ENCODE measurements at places on chromosomes 5 and 9. TPM values are rescaled to one million over a fixed set of nuclear protein-coding genes. Genes with fewer than 3 reads are reported as not detected.

The GPR21 gene
- 0.35 TPM for total RNA-seq

The SLC6A18 gene
- total RNA-seq = not detected

The ENTPD8 gene
- total RNA-seq = 72.0 TPM

The FOXD1 gene
- total RNA-seq = 0.17 TPM

The RFESD gene
- 0.89 TPM for total RNA-seq

The EIF4EBP3 gene
- total RNA-seq = 13.8 TPM

The PCDHGA2 gene
- total RNA-seq = 0.50 TPM

The FRRS1L gene
- total RNA-seq = 1.8 TPM

The TAF11L5 gene
- total RNA-seq = not detected

The TMEM215 gene
- total RNA-seq = not detected

The CEL gene
- 16.6 TPM for total RNA-seq
